Activated CD4-positive, alpha-beta memory T cell treated with anti-CD3 and anti-CD28 coated beads, Interleukin-2, amount 10 ng/mL, durations not matched to agents 7 days and 5 days (primary cell): ENCODE measurements at places on chromosomes 3 and 15. TPM values are rescaled to one million over a fixed set of nuclear protein-coding genes. Genes with fewer than 3 reads are reported as not detected.

The CNTN3 gene
- not detected for total RNA-seq

The TLR9 gene
- total RNA-seq = 0.55 TPM

- H3K36me3 ChIP-seq = no peaks in the 10 kb centered on the region
- no peak overlapping the region for H3K4me3 ChIP-seq
- no peak overlapping the region for H3K27ac ChIP-seq
- no peaks in the 10 kb centered on the region for H3K27me3 ChIP-seq
- no peak for DNase-seq
These were observed 25.7 kb upstream of the APEH start for GRCh38 chr3:49648354-49649019.

DNA sequence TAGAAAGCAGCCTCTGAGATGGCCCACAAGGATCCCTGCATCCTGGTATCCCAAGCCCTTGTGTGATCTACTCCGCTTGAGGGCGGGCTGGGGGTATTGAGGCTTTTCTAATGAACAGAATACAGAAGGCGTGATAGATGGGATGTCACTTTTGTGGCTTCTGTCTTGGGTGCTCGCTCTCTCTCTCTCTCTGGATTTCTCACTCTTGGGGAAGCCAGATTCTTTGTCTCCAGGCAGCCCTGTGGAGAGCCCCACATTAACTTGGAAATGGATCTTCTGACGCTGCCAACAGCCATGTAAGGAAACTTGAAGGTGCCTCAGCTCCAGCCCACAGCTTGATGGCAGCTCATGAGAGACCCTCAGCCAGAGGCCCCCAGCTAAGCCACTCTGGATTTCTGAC lies 26.9 kb upstream of the SEC62 start:
- no peak for DNase-seq
- H3K27me3 ChIP-seq = peaks cover 28% of the 10 kb centered on the region
- no peaks in the 10 kb centered on the region for H3K36me3 ChIP-seq

GRCh38 chr3:107699682-107700081 lies 176.9 kb downstream of the BBX start:
- no peaks in the 10 kb centered on the region for H3K36me3 ChIP-seq
- H3K27ac ChIP-seq = no peak overlapping the region
- H3K27me3 ChIP-seq = no peaks in the 10 kb centered on the region
- no peak overlapping the region for H3K4me3 ChIP-seq
- DNase-seq = no peak

- no peaks in the 10 kb centered on the region for H3K36me3 ChIP-seq
- no peak for DNase-seq
- no peaks in the 10 kb centered on the region for H3K4me1 ChIP-seq
- H3K27me3 ChIP-seq = no peaks in the 10 kb centered on the region
- no peak overlapping the region for H3K27ac ChIP-seq
These were observed 1428.2 kb upstream of the GBE1 start for GRCh38 chr3:83189634-83190033.
